ENCODE measurements at places on chromosomes 7 and 10.

DNA sequence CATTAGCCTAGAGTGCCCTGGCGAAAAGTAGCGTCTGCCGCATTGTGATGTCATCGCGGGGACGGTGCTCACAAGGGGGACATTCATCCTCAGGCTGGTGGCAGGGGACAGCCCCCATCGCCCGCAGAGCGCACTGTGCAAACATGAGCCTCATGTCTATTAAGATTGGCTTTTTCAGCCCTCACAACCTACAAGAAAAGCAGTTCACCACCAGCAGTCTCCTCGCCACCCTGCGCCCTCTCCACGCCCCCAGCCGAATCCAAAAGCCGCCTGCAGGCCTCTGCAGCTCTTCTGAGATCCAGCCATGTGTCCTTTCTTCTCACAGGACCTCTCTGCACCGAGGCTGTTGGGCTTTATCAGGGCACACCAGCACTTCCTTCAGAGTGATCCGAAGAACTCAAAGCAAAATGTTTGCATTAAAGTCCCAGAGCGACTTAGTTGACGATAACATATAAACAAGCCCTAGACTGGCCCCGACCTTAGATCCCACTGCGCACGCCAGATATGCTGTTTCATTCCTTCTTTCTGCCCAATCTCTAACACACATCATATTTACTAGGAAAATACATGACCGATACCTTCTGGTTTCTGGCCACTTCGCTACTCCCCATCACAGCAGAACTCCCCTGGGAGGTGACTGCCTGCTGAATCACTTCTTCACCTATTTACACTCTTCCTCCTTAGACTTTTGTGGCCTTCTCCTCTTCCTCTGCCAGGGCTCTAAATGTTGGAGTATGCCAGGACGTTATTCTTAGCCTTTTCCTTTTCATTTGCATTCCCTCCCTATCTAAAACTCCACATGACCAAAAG, 206.0 kb upstream of the SH2B2 start:
- DNase-seq, result no peak

DNA sequence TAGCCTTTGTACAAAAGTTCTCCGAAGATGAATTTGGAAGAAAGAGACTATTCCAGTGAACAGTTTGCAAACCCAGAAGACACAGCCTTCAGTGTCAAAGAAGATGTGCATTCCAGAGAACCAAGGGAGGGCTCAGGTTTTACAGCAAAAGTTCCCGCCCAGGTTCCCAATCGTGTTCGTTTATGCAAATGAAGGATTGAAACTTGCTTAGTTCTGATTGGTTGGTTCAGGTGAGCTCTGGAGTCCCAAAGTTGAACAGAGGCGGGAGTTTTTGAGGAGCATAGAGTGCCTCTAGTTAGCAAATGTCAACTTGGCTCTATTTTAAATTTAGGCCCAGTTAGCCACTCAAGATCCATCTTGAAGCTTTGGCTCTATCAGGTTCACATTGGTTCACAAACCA, 51.3 kb downstream of the TMEM270 start:
- DNase-seq, result no peak

DNA sequence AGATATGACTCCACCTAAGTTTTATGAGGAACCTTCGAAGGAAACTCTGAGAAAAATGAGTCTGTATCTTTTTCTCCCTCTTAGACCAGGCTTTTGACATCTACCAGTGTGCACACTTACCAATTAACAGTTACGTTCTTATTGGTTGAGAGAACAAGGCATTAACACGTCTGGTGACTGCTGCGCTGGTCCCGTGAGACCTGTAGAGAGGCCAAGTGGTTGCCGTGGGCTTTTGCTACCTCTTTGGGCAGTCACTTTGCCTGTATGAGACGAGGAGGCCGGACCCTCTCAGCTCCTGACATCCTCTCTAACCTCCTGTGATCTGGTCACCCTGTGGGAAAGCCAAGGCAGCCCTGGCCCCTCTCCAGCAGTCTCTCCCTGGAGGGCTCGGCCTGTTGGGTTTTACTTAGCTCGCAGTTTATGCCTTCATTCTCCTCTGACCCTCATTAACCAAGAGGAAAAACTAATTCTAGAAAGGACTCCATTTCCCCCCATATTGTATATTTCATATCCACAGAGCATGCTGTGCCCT, 513.9 kb upstream of the GALNT17 start:
- DNase-seq, result no peak

- no peak for DNase-seq
Observed at GRCh38 chr10:293636-294035, 158.4 kb downstream of the ZMYND11 start.

- DNase-seq, result no peak
Observed at GRCh38 chr10:109994711-109995577, 12.8 kb upstream of the ADD3 start.

- DNase-seq, result no peak
Observed at GRCh38 chr10:60114765-60115586, 208.6 kb upstream of the CCDC6 start.

GRCh38 chr10:78650122-78650521, 418.6 kb upstream of the ZMIZ1 start:
- DNase-seq, result no peak

DNA sequence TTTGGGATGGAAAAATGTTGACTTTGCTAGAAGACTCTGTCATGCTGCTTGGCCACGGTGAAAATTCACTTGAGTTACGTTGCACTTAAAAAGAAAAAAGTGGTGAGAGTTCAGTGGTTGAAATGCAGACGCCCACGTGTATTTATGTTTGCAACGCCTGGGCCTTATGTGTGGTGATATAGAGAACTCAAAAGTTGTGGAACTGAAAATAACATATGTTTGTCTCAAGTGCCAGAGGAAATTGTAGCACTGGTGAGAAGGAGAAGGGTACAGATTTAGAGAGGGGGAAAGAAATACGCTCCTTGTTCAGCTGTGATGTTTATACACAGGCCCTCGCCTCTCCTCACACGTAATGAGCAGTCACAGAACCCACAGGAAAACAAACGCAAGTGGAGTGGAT, 73.6 kb downstream of the EMX2 start:
- no peak for DNase-seq

- DNase-seq, result no peak
Observed at GRCh38 chr10:104447331-104447730, 93.7 kb downstream of the CFAP58 start.

GRCh38 chr7:114264023-114264422, 150.6 kb upstream of the FOXP2 start:
- DNase-seq, result no peak

DNA sequence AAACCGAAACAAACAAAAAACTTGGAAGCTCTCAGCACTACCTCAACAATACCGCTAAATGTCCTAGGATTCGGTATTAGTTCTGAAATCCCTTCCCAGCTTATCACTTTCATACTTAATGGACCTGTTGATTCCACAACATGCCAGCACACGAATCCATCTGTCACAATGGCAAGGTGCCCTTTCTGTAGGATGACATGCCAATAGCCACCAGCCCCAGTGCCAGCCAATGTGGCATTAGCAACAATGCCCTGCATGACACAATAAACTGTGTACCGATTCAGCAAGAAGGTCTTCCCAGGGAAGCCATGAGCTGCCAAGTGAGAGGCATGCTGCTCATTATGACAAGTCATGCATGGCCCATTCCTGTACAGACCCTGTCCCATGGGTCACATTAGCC, 35.6 kb upstream of the CHCHD3 start:
- DNase-seq, result no peak

- no peak for DNase-seq
Observed at GRCh38 chr10:70843776-70844489, 28.2 kb downstream of the SGPL1 start.

DNA sequence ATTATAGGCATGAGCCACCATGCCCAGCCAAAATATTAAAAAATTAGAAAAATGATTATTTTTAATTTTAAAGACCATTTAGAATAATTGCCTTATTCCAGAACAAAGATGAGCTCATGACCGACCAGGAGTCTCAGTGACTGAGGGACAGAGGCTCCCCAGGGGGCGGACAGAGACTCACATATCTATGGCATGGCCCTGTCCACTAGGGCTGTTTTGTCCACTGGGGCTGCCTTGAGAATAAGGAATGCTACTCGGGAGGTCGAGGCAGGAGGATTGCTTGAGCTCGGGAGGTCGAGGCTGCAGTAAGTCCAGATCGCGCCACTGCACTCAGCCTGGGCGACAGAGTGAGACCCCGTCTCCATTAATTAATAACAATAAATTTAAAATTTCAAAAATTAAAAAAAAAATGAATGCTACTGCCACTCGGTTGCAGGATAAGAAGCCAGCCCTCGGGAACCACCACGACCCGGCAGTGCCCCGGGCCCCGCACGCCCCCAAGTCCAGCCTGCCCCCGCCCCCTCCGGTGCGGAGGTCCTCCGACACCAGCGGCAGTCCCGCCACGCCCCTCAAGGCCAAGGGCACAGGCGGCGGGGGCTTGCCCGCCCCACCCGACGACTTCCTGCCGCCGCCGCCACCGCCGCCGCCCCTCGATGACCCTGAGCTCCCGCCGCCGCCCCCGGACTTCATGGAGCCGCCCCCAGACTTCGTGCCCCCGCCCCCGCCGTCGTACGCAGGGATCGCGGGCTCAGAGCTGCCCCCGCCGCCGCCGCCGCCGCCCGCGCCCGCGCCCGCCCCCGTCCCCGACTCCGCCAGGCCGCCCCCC, 128.6 kb downstream of the APBB1IP start:
- no peak for DNase-seq

DNA sequence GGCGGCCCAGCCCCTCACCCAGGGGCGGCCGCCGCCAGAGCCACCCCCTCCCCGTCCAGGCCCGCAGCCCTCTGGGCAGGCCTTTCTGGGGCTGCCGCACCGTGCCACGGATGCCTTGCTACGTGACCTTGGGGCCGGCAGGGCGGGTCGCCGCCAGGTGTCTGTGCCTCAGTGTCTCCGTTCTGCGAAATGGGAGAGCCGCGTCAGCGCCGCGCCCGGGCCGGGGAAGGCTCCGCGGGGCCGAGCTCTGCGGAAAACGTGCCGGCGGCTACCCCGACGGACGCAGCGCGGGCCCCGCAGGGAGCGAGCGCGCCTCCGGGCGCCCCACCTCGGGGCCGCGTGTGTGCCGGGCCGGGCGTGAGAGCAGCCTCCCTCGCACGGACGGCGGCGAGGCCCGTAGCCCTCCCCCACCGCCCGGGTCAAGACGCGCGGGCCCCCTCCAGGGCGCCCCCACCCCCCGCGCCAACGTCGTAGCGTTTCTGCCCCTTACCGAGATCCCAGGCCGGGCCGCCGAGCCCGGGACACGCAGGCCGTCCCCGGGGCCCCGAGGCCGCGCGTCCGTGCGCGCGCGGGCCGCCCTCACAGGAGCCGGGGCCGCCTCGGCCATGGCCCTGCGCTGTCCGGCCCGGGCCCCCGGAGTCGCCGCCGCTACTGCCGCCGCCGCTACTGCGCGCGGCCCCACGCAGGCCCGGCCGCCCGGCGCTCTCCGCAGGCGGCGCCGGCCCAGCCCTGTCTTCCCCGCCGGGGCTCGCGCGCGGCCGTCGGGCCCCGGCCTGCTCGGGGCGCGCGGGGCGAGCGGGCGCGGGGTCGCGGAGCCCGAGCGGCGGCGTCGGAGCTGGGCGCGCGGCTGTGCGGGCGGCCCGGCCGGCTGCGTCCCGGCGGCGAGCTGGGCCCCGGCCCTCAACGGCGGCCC, 1.1 kb downstream of the ZNF777 start:
- no peak for DNase-seq
